ENCODE measurements at places on chromosomes 1 and 21.

GRCh38 chr1:33298623-33299277 lies 22.1 kb downstream of the A3GALT2 start:
- DNase-seq, result peak; percentile 80

- DNase-seq, result no peak
Observed at GRCh38 chr1:236148470-236148845, 6.1 kb downstream of the GPR137B start.

GRCh38 chr1:30691480-30691879 lies 31.9 kb downstream of the MATN1 start:
- DNase-seq, result no peak

GRCh38 chr1:61743716-61744580 lies 1.7 kb downstream of the PATJ start:
- DNase-seq, result no peak

- no peak for DNase-seq
Observed at GRCh38 chr1:32066489-32066873, 6.3 kb upstream of the TMEM39B start.

DNA sequence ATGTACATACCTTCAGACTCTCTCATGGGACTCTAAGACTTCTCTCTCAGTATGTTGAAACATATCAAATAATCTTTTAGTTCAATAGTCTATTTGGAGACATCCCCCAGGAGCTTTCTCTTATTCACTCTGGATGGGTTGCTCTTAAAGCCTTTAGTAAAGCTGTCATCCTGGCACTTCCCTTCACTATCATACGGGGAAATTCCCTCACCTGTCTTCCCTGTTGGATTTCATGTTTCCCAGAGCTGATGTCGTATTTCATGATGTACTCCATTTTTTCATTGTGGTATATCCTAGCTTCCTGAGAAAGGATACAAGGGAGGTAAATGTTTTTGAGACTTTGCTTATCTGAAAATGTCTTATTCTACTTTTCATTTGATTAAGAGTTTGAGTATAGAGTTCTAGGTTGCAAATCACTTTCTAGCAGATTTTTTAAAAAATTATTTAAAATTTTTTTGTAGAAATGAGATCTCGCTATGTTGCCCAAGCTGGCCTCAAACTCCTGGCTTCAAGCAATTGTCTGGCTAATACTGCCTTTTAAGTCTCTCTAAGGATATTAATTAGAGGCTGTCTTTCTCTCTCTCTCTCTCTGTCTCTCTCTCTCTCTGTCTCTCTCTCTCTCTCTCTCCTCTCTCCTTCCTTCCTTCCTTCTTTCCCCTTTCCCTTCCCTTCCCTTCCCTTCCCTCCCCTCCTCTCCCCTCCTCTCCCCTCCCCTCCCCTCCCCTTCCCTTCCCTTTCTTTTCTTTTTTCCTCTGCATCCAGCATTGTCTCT lies 17.0 kb upstream of the MACF1 start:
- DNase-seq, result no peak

GRCh38 chr1:44605914-44606615 lies 68.2 kb downstream of the TMEM53 start:
- DNase-seq, result no peak

DNA sequence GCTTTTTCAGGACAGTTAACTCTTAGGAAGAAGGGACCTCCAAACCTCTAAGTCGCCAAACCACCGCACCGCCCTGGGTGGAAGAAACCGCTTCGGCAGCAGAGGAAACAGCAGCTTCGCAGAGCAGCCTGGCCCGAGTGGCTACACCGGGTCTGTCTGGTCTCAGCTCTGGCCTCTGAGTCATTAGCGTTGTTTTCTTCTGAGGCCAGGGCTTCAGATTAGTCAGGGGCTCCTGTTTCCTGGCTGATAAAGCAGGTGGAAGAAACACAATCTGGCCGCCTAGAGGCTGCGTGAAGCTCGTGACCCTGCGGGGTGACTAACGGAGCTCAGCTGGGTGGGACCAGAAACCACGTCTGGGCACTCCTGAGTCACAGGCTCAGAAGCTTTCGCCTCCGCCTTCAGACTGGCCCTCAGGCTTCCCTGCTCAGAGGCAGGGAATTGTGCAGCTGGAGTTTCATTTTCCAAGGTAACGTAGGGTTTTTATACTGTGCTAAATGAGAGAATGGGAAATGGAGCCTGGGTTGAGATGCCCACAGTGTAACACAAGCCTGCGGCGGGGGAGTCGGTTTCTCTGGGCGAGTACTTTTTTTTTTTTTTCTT lies 44.9 kb downstream of the CHAF1B start:
- DNase-seq, result peak; percentile 74

GRCh38 chr1:211756471-211757020 lies 74.0 kb downstream of the LPGAT1 start:
- no peak for DNase-seq

DNA sequence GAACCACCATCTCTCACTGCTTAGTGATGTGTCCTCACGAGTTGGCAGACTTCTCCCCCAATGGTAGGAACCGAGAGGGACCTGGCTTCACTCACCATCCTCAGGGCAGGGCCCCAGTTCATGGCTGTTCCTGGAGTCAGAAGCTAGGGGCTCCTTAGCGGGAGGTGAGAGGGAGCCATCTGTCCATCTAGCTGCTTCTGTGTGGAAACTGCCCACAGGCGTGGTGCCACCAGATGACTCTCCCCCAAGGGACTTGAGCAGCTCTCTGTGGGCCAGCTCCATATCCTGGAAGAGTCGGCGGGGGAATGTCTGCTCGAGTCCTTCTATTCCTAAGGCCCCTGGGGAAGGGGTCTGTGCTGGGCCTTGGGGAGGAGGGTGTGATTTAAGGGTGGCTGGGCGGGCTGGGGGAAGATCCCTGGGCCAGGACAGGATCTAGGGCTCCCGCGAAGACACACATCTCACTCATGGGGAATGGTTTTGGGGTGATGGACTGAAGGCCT lies 16.3 kb downstream of the LRRC71 start:
- no peak for DNase-seq

DNA sequence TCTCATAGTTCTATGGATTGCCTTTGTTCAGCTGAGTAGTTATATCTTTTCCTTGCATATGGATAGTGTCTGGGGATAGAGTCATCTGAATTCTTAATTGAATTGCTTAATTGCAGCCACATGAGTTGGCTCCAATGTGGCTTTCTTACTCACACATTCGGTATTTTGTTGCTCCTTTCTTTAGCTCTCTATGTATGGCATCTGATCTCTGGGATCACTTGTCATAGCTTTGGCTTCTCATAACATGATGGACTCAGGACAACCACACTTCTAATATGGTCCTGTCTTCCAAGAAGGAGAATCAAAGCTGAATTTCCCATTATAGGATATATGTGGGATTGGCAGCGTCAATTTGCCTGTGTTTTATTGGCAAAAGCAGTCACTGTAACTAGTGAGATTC lies 716.2 kb downstream of the NCAM2 start:
- no peak for DNase-seq

- DNase-seq, result no peak
Observed at GRCh38 chr21:46079352-46080170, 18.4 kb upstream of the COL6A2 start.

DNA sequence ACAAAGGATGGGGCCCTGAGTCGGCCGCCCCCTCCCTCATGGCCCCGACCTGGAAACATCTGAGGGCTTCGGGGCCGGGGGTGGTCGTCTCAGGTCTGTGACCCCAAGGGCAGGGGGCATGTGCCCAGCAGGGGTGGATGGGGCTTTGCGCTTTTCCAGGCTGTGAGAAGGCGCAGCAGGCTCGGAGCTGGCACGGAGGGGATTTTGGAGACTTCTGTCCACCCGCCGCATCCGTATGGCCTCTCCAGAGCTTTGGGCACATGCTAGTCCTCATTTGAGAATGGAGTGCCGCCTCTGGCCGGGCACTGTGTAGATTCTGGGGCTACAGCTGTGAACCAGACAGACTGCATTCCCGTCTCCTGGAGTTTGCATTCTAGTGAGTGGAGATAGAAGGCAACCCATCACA lies 66.1 kb upstream of the WNT4 start:
- no peak for DNase-seq

DNA sequence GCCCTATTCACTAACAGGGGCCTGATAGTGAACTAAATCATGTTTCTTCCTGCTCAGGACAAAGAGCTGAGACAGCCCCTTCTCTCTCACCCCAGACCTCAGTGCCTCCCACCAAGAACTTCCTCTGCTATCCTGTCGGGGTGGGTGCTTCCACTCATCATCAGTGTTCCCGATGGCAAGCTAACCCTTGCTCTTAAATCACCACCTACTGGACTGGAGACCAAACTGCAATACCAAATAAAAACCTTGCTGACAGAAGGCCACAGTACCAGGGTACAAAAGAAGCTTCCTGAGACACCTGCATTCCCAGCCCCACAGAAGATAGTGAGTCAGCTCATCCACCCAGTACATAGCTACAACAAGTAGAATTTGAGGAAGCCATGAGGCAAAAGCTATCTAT lies 799.5 kb downstream of the LTN1 start:
- DNase-seq, result no peak

DNA sequence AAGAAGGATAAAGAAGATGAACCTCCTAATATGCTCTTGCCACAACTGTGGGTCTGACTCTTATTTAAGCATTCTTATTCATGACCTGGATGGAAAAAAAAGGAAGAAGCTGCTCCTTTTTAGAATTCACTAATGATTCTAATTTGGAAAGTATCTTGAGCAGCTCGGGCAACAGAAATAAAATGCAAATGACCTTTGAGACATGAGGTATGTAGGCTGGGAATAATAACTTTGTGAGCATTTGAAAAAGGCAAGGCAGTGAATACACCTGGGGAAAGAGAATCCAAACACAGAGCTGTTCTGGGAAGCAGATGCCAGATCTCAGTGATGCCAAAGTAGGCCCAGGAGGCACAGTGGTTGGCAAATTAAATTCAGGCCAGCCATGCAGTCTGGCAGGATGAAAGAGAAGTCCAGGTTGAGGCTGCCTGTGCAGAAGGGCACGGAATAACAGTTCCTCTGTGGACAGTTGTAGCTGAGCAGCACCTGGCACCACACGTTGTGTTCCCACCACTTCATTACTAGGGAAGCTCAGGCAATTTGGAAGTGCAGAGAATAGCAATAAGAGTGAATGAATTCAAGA lies 320.8 kb upstream of the ST6GALNAC5 start:
- no peak for DNase-seq
